Kidney capillary endothelial cell (primary cell): ENCODE measurements at places on chromosomes 6 and 20.

- DNase-seq = no peak
Observed at GRCh38 chr6:54011277-54011648, 100.0 kb upstream of the MLIP start.

GRCh38 chr20:12413116-12413515 is 495.4 kb downstream of the BTBD3 start:
- no peak for DNase-seq

GRCh38 chr6:9428421-9429172 is 986.3 kb downstream of the TFAP2A start:
- DNase-seq = no peak

DNA sequence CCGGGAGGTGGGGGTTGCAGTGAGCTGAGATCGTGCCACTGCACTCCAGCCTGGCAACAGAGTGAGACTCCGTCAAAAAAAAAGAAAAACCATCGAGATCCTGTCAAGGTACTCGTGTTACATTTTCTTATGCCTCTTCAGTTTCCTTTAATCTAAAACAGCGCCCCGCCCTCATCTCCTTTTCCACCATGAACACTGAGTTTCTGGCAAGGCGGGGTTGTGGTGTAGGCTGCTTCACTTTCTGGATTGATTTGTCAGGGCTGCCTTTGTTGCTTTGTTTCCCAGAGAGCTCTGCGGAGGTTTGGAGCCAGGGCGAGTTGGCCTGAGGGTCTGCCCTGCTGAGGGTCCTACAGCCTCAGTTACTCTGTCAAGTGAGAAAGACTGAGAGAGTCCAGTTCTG is 8.9 kb downstream of the ITPR3 start:
- no peak for DNase-seq

DNA sequence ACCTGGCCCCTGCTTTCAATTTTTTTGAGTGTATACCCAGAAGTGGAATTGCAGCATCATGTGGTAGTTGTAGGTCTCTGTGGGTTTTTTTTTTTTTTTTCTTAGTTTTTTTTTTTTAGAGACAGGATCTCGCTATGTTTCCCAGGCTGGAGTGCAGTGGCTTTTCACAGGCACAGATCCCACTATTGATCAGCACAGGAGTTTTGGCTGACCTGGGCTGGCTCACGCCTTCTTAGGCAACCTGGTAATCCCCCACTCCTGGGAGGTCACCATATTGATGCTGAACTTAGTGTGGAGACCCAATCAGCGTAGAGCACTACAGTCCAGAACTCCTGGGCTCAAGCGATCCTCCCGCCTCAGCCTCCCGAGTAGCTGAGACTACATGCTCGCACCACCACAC is 25.9 kb downstream of the MTO1 start:
- DNase-seq = no peak

DNA sequence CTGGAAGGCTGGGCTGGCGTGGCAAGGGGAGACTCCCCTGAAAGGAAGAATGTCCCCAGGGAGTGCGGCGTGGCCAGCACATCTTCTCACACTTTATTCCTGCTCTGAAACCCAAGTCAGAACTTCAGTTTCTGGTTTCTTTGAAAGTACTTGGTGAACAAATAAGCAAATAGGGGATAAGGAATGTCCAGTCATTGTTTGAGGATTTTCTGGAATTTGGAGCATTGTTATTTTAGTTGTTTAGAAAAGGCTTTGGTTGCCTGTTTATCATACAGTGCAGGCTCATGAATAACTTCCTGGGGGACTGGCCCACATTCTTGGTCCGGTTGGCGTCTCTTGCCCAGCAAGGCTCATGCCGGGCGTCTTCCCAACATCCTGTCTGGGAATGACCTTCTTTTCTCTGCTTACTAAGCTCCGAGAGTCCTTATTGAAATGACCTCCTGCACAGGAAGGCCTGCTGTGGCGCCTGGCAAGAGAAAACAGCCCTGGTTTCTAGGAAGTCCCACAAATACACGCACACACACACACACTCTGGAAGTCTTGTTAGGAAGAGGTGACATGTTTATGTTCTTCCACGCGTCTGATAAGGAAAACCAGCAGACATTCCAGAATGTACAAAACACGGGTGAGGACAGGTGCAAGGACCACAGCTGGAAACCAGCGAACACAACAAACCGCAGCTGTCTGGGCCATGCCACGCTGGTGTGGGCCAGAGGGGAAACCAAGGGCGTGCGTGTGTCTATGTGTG is 71.9 kb downstream of the TMEM170B start:
- DNase-seq = peak; percentile 100

- peak; percentile 52 for DNase-seq
Observed at GRCh38 chr6:2353412-2354137, 108.2 kb upstream of the GMDS start.

- DNase-seq = no peak
Observed at GRCh38 chr6:44627091-44627882, 239.8 kb downstream of the CDC5L start.

DNA sequence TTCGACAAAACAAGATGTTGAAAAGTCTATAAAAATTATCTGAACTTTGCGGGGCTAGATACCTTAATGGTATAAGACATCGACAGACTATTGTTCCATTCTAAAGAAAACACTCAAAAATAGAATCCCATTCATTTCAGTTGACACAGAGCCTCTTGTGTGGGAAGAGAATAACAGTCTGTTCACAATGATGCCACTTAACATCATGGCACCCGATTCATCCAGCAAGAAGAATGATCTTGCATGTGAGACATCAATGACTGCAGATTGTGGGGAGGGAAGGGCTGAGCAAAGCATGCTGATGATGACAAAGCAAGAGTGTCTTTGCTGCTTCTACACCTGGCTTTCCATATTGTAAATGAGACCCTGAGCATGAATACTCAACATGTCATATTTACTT is 49.7 kb upstream of the ARMH2 start:
- no peak for DNase-seq

DNA sequence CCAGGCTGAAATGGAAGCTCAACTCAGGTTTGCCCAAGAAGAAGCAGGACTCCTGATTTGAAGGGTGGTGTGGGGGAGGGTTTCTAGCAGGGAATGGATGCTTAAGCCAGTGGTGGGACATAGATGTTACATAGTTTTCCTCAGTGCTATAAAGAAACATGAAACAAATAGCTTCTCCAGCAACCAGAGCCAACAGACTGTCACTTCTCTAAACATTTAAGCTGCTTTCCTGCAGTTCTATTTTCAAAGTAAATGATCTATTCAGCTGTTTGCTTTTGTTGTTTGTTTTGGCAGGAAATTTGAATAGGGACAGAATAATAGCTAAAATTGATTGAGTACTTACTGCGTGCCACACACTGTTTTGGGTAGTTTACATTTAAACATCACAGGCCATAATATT is 169.0 kb downstream of the UST start:
- no peak for DNase-seq

- DNase-seq = peak; percentile 74
Observed at GRCh38 chr20:431012-431904, 23.2 kb downstream of the RBCK1 start.

- DNase-seq = peak; percentile 36
Observed at GRCh38 chr6:134549854-134550253, 231.9 kb upstream of the SGK1 start.

- DNase-seq = no peak
Observed at GRCh38 chr6:155227046-155227445, 36.8 kb upstream of the CLDN20 start.

GRCh38 chr20:23645575-23645974 is 7.8 kb upstream of the CST3 start:
- DNase-seq = no peak

DNA sequence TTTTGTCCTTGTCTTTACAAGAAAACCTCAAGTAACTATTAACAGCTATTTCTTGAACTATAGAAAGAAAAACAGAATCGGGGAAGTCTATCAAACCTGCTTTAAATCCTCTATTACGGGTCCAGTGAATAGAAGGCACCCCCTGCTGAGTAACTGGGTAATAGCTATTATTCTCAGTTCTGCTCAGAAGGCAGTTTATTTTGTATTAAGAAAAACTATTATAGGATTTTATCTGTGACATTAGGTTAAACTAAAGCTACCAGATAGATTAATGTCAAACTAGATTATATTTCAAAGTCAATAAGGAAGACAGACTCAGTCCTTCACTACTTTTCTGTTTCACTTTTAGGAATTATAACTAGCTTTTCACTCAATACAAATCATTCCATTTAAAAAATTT is 93.7 kb downstream of the DST start:
- DNase-seq = no peak

DNA sequence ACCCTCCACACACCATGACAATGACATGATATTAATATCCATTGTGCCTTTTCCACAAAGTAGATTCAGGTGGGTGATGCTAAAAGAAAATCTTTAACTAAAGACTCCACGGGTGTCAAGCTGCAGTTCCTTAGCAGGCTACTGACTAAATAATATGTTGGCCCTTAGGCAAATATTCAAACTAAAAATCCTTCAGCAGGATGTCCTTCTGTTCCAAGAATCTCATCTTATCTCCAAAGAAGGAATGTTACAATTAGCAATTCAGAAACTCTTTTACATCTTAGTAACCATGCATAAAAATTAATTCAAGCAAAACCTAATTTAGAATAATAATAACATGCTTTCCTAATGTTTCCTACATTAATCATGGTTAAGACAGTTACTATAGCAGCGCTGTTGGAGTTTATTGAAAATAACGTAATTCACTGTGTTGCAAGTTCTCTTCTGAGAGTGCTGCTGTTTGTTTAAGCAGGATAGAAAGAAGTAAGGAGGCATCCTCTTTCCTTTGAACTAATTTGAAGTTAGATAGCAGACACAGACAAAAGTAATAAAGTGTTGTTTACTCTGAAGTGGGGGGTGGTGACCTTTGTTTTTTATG is 414.8 kb upstream of the CDH4 start:
- DNase-seq = no peak

DNA sequence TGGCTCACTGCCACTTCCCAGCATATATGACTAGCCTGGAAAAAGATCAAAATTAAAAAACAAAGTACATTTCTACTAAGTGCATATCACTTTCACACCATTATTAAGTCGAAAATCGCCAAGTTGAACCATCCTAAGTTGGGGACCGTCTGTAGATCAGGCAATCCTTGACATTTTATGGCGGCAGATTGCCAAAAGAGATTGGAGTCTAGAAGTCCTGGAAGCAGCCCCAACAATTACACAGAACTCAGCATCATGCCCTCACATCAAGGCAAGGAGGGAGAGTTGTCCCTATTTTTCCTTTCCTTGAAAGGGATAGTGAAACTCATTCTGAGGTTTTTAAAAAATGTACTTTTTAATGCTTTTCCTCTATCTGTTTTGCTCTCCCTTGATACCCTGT is 30.7 kb downstream of the SLC22A3 start:
- no peak for DNase-seq
